Prostate gland (tissue), 2 donors: ENCODE measurements at places on chromosomes 1 and 21.

DNA sequence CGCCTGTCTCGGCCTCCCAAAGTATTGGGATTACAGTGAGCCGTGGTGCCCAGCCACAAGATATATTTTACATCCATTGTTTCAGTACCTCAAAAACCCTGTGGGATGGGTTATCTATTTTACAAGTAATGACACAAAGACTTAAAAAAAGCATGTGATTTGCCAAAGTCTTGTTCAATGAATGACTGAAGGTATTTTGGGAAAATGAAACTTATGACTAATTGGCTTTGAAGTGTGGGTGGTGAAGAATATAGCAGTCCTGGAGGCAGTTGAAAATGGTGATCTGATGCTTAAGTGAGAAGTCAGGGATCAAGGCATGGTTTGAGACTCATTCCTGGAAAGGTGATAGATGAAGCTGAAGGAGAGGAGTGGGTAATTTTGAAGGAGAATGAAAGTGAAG is 3.0 kb downstream of the SWT1 start:
- H3K4me1 ChIP-seq = peaks cover 5% of the 10 kb centered on the region
- no peak for DNase-seq
- H3K27ac ChIP-seq = no peak overlapping the region
- H3K27me3 ChIP-seq = no peaks in the 10 kb centered on the region

DNA sequence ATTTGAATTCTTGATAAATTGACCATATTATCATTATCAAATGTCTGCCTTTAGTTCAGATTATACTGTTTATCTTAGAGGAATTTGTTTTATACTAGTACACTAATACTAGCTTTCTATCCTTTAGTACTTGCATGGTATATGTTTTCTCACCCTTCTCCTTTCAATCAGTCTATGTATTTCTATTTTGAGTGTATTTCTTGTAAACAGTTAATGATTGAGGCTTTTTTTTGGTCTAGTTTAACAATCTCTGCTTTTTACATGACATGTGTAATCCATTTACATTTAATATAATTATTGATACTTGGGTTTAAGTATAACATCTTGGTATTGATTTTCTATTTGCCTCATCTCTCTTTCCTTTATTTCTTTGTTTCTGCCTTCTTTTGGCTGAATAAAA is 224.9 kb downstream of the CENPF start:
- no peaks in the 10 kb centered on the region for H3K36me3 ChIP-seq
- H3K27ac ChIP-seq = no peak overlapping the region
- DNase-seq = no peak
- H3K27me3 ChIP-seq = no peaks in the 10 kb centered on the region

- DNase-seq = no peak
- no peaks in the 10 kb centered on the region for H3K27me3 ChIP-seq
- H3K36me3 ChIP-seq = no peaks in the 10 kb centered on the region
- no peak overlapping the region for H3K4me3 ChIP-seq
- no peak overlapping the region for H3K27ac ChIP-seq
These were observed 294.4 kb upstream of the NR5A2 start for GRCh38 chr1:199733125-199733524.

- no peaks in the 10 kb centered on the region for H3K4me1 ChIP-seq
- H3K4me3 ChIP-seq = no peak overlapping the region
- no peaks in the 10 kb centered on the region for H3K27me3 ChIP-seq
- H3K36me3 ChIP-seq = no peaks in the 10 kb centered on the region
- no peak for DNase-seq
- no peak overlapping the region for H3K27ac ChIP-seq
These were observed 18.0 kb downstream of the ATP1B1 start for GRCh38 chr1:169124459-169124858.

DNA sequence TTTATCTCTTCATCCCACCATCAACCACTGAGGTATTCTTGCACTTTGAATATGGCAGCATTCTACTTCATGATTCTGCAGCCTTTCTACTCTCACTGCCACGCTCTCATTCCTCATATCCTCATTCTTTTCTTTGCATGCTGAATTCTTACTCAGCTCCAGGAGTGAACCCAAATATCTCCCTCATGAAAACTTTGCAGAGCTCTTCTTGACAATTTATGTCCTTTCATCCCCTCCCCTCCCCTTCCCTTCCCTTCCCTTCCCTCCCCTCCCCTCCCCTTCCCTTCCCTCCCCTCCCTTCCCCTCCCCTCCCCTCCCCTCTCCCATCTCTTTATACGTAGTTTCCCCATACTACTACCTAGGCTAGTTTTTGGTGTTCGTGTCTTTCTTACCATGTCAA is 363.9 kb downstream of the RYR2 start:
- no peak overlapping the region for H3K27ac ChIP-seq
- DNase-seq = no peak
- H3K4me3 ChIP-seq = no peak overlapping the region
- no peaks in the 10 kb centered on the region for H3K4me1 ChIP-seq
- no peaks in the 10 kb centered on the region for H3K36me3 ChIP-seq
- no peaks in the 10 kb centered on the region for H3K27me3 ChIP-seq

GRCh38 chr1:153375511-153375910 is at the start of gene S100A12:
S100A12 (minus strand) TSS chr1:153375621; CDS start chr1:153374592, 1,029 bp downstream.
- H3K4me3 ChIP-seq = no peak within 1 kb of the TSS
- H3K36me3 ChIP-seq = no peaks in the 10 kb centered on the region
- no peaks in the 10 kb centered on the region for H3K4me1 ChIP-seq
- H3K27me3 ChIP-seq = no peaks in the 10 kb centered on the region
- DNase-seq = no peak

DNA sequence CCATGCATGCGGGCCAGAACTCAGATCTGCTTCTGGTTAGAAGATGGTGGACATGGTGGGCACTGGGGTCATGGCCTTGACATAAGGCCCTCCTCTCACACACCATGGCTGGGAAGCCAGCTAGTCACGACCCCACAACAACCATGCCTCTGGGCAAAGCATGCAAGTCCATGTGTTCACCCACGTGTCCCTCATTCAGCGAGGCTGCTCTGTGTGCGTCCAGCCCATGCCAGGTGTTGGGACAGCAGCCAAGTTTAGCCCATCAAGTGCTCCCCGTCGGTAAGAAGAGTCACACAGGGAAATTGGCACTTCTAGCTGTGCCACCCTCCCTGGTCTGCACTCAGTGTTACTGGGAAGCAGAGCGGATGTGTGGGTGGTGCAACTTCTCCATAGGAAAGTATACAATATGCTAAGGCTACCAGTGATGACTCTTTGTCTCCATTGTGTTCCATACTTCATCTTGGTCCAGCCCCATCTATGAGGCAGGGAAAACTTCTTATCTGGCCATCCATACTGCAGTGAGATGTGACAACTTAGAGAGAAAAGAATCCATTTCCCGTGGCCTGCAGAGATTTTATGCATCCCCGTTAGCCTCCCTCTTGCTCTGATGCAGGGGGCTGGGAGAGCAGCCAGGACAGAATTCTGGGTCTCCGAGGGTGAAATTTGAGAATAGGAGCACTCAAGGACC is 198.0 kb downstream of the GRIK3 start:
- no peak overlapping the region for H3K27ac ChIP-seq
- no peak overlapping the region for H3K4me3 ChIP-seq
- H3K4me1 ChIP-seq = no peaks in the 10 kb centered on the region
- H3K27me3 ChIP-seq = peaks cover 3% of the 10 kb centered on the region

- H3K27ac ChIP-seq = no peak overlapping the region
- no peaks in the 10 kb centered on the region for H3K36me3 ChIP-seq
- no peak for DNase-seq
- peaks cover 8% of the 10 kb centered on the region for H3K27me3 ChIP-seq
- H3K4me1 ChIP-seq = no peaks in the 10 kb centered on the region
These were observed 70.0 kb upstream of the AJAP1 start for GRCh38 chr1:4584449-4584848.

- H3K36me3 ChIP-seq = no peaks in the 10 kb centered on the region
- no peak overlapping the region for H3K27ac ChIP-seq
- no peaks in the 10 kb centered on the region for H3K4me1 ChIP-seq
- no peak overlapping the region for H3K4me3 ChIP-seq
These were observed 60.9 kb upstream of the VCAM1 start for GRCh38 chr1:100658716-100659026.

DNA sequence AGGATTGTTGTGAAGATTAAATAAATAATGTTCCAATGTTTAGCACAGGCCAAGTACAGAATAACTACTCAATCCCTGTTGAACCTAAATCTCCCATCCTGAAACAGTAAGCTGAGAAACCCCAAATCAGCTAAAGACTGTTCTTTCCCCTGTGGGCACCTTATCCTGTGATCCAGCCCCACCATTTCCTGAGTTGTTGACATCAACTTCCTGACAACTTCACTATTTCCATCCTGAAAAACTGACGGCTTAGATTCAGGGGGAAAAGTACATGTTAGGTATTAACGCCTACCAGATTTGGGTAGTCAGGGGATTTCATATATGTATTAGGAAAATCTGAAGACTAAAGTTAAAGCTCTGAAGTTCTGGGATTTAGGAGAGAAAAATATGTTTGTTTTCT is 51.7 kb upstream of the PALMD start:
- no peaks in the 10 kb centered on the region for H3K36me3 ChIP-seq
- no peak for DNase-seq
- H3K27me3 ChIP-seq = no peaks in the 10 kb centered on the region
- H3K27ac ChIP-seq = no peak overlapping the region

- H3K4me1 ChIP-seq = peaks cover 6% of the 10 kb centered on the region
- H3K27me3 ChIP-seq = no peaks in the 10 kb centered on the region
- H3K36me3 ChIP-seq = no peaks in the 10 kb centered on the region
These were observed 3.3 kb upstream of the GJB3 start for GRCh38 chr1:34777519-34778321.

DNA sequence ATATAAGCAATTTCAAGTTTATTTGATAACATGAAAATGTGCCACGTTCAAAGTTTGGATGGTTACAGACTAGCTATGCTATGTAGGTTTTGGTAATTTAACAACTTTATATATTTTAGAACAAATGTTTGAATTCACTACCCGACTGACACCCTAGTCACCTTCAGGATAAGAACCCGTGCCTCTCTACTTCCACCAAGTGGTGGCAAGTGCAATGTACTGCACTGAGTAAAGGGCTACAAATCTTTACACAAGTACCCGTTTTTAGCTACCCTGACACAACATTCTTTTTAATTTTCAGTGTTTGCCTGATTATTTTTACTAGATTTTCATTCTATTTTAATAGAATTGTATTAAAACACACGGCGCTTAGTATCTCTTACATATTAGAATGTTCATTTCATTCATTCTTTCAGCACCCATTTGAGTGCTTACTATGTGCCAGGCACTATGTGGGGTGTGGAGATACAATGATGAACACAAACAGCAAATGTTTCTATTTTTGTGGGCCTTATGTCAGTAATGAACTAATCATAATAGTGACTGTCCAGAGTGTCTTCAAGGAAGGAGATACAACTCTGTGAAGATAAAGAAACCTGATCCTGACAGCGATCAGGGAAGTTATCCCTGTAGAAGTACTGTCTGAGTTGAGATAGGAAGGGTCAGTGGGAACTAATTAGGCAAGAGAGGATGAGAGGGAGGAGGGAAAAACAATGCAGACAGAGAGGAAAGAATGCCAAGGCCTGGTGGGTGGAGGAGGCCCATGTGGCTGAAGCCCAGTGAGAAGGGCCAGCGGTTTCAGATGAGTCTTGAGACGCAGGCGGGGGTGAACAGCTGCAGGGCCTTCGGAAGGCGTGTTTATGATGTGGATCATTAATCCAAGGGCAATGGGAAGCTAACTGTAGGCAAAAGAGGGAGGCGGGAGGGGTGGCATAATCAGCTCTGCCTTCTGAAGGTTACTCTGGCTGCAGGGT is 3.8 kb downstream of the LCA5L start:
- no peaks in the 10 kb centered on the region for H3K36me3 ChIP-seq
- no peak overlapping the region for H3K4me3 ChIP-seq
- no peak overlapping the region for H3K27ac ChIP-seq
- no peak for DNase-seq
- H3K27me3 ChIP-seq = no peaks in the 10 kb centered on the region
